ENCODE measurements at places on chromosomes 2 and 18.

DNA sequence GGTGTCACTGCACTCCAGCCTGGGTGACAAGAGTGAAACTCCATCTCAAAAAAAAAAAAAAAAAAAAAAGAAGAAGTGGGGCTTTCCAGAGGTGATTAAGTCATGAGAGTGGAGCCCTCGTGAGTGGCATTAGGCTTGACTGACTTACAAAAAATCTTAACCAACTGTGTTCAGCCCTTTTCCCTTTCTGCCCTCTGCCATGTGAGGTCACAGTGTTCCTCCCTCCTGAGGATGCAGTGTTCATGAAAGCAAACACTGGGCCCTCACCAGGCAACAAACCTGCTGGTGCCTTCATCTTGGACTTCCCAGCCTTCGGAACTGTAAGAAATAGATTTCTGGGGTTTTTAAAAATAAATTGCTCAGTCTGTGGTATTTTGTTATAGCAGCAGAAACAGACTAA, 37.0 kb upstream of the METTL21A start:
- no peak for DNase-seq

DNA sequence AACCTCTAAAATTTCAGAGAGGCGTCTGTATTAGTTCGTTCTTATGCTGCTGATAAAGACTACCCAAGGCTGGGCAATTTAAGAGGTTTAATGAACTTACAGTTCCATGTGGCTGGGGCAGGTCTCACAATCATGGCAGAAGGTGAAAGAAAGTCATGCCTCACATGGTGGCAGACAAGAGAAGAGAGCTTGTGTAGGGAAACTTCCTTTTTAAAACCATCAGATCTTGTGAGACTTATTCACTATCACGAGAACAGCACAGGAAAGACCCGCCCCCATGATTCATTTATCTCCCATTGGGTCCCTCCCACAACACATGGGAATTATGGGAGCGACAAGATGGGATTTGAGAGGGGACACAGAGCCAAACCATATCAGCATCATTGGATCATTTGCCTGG, 183.2 kb upstream of the SIX2 start:
- no peak for DNase-seq

DNA sequence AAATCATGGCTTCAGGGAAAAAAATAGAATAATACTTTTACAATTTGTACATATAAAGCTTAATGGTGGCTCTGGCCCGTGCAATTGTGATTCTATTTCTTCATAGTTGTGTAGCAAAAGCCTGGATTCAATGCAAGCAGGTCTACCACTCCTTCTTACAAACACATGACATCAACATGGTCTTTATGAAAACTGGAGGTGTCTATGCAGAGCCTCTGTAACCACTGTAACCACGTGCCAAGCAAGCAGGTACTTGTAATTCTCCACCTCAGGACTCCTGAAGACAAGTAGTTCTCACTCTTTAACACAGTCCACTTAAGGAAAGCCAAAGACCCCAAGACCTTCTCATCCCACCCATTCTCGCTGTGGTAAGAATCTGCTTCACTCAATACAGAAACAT, 62.6 kb downstream of the METTL4 start:
- DNase-seq: no peak

DNA sequence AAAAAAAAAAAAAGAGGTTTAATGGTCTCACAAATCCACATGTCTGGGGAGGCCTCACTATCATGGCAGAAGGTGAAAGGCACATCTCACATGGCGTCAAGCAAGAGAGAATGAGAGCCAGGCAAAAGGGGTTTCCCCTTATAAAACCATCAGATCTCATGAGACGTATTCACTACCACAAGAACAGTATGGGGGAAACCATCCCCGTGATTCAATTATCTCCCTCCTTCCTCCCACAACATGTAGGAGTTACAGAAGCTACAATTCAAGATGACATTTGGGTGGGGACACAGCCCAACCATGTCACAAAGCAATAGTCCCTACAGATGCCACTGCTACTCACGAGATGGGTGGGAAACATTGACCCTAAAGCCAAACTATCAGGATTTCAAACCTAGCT, 392.7 kb upstream of the ID2 start:
- no peak for DNase-seq

DNA sequence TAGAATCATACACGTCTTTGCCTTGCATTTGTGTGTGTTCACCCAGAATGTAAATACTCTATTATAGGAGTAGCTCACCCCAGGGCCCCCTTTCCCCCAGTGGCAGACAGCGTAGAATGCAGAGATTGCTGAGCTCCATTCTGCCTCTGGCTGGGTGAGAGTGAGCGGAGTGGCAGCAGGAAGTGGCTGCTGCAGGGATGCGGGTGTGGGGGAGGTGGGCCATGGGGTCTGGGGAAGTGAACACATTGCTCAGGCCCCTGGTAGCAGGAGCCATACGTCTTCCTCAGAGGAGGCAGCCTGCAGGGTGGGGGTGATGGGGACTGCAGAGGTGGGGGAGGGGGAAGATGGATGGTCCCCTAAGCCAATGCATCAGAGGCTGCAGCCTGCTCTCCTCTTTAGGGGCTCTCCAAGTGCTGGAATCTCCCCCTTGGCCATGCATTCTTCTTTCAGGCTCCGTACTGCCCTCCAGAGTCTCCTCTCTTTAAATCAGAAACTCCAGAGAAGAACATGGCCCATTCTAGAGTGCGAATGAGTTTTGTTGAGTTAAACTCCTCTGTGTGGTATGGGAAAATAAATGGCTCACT, 72.2 kb downstream of the CELF4 start:
- DNase-seq: no peak

- no peak for DNase-seq
Observed at GRCh38 chr2:132589111-132589830, 80.7 kb downstream of the LYPD1 start.

- DNase-seq: peak; percentile 56
Observed at GRCh38 chr2:159960414-159960813, 102.0 kb downstream of the PLA2R1 start.

DNA sequence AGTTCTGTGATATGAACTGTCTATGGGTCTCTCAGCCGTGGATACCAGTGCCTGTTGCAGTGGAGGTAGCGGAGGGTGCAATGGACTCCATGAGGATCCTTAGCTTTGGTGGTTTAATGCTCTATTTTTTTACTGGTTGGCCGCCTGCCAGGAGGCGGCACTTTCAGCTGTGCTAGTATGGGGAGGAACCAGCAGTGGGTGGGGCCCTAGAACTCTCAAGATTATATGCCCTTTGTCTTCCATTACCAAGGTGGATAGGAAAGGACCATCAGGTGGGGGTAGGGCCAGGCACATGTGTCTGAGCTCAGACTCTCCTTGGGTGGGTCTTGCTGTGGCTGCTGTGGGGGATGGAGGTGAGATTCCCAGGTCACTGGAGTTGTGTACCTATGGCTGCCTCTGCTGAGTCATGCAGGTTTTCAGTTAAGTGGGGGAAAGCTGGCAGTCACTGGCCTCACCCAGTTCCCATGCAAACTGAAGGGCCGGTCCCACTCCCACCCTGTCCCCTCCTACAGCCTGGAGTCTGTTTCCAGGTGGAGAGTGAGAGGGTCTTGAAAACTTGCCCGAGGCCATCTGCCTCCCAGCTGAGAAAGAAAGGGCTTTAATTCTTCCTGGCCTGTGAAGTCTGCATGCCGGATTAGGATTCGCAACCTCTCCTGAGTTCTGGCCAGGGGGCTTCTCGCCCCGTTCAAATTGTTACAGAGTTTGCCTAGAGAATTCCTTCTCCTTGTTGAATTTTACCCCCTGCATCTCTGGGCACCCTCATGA, 14.5 kb downstream of the KCNS3 start:
- DNase-seq: no peak

DNA sequence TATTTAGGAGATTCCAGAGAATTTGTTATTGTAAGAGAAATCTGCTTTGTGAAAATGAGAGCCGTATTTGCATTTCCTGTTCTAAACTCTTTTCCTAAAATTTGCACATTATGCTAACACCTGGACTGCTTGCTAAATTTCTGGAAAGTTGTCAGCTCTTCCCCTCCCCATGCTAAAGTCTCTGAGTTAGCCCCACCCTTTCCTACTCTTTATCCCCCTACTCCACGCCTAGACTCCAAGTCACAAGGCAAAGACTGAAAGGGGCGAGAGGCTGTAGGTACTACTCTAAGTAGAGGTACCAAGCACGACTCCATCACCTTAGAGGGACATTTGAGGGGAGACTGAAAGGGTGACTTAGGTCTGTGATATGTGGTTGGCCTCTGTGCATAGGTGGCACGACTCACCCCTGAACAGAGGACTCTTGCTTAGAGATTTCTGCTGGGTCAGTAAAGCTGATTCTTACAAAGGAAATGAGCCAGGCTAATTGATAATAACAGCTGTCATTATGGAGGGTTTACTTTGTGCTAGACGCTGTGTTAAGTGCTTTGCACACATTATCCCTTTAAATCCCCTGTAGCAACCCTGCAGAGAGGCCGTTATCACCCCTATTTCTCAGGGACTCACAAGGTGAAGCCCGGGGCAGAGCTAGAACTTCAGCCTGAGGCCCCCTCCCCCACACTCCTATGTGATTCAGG, 373.5 kb downstream of the EN1 start:
- no peak for DNase-seq

DNA sequence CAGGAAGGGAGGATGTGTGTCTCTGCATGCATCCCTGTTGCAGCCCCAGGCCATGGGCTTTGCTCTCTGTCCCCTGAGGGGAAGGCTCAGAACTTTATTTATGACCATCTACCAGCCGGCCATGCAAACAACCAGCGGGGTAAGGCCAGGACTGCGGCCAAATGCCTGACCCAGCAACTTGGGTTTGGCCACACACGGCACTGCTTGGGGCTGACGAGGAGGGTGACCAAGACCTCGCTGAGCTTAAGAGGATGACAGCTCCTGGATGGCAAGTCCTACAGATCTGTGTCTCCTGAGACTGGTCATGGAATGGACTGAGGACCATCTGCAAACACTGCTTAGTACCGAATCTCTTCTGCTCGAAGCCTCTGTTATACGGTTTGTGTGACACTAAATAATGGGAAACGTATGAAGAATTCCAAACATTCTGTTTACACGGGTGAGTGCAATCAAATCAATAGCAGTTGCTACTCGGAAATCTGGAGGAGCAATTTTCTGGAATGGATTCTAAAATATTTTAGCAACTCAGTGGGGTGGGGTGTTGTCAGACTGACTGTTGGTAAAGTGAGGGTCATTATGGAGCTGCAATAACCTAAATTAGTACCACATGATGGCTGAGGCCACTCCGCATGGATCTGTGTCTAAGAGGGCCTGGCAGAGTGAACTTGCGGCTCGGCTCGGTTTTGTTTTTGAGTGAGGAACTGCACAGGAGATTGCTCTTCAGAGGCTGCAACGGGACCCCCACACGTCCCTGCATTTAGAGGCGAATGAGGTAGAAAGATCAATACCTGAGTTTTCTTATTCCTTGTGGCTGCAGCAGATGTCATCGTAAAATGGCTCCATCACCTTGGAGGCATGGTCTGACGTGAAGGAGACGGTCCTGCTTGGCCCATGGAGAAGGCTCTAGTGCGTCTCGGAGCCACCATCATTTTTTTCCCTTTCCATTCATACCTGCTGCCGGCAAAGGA, 26.6 kb downstream of the TMEM18 start:
- DNase-seq: peak; percentile 54

DNA sequence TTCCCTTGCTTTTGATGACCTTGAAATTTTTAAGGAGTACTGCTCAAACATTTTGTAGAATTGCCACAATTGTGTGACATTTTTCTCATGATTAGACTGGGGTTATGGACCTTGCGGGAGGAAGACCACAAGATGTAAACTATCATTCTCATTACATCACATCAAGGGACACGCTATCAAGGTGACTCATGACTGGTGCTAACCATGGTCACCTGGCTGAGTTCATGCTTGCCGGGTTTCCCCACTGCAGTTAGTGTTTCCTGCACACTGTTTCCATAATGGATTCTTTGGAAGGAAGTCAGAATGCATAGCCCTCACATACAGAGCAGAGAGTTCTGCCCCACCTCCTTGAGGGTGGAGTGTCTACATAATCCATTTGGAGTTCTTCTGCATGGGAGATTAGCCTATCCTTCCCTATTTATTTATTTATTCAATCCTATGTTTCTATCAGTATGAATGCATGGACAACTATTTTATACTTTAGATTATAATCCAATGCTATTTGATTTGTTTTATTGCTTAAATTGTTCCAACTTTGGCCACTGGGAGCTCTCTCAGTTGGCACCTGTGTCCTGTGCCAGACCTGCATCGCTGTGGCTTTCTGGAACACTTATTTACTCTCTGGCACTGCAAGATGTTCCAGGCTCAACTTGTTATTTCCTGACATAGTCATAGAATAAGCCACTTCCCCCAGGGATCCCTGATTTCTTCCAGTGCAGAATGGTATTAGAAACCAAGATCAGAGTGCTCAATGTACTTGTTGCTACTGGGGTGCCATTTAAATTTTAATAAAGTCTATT, 6.0 kb downstream of the MC2R start:
- no peak for DNase-seq

DNA sequence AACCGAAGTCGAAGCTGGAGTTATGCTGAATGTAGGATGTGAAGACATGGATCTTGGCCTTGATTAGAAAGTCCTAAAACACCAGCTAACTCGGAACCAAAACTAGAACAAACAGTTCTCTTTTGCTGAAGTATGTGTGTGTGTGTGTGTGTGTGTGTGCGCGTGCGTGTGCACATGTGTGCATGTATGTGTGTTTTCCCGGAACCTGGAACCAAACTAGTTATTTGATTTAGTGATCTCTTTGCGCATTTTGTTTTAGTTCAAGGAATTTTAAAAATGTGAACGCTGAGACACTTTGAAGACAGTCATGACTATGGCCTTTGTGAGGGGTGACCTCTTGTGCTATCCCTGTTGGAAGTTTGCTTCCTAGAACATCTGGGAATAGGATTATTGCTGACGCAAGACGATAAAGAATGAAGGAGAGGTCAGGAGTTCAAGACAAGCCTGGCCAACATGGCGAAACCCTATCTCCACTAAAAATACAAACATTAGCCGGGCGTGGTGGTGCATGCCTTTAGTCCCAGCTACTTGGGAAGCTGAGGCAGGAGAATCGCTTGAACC, 23.8 kb downstream of the FHL2 start:
- no peak for DNase-seq

DNA sequence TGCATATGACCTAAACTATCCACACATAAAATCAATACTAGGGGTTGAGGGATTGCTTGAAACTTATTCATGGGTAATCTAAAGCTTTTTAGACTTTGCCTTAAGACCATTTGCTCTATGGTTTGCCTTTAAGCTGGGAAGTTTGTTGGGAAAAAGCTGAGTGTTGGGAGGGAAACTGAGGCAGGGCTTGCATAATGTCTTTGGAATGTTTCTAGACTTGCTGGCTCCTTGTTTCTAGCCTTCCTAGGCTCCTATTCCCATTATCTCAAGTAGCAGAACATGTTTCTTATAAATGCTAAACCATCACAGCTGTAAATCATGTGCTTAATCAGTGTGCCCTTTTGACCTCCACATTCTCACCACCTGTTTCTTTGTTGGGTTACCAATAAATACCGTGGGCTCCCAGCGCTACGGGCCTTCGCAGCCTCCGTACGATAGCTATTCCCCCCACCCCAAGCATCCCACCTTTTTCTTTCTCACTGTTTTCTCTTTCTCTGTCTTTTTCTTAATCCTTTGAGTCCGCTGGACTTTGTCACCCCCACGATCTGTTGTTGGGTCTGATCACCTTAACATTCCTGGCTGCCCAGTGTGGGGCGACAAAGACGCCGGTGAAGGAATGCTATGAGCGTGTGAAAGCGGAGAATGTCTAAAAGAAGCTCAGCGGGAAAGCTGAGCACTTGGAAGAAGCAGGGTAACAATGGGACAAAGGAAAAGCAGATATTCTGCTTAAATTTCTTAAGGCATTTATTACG, 49.4 kb upstream of the CWC22 start:
- no peak for DNase-seq

- peak; percentile 65 for DNase-seq
Observed at GRCh38 chr18:68427951-68428401, 286.9 kb downstream of the TMX3 start.

Data from fibroblast of skin of left biceps (primary cell).